ENCODE measurements at places on chromosomes 16 and 17.

DNA sequence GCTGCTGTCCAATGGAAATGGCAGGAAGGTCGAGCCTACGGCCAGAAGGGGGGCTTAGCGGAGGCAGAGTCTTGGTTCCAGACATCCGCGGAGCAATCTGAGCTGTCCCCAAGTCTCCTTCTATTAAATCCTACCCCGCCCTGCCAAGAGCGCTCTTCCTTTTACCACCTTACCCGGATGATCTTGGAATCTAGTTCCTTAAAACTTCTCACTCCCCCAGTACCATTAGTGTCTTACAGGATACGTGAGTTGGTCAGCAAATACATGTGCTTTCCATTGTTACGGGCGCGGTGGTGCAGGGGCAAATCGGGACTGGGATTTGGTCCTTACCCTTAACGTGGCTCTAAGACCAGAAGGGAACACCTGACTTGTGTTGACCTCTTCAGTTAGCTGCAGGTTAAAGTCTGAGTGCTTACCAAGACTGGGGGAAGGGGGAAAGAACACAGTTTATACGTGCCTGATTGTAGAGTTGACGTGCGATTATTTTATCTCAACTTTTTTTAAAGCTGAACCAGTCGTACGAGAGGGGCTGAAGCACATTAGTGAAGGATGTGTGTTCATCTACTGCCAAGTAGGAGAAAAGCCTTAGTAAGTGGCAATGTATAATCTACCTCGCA is 495 bp downstream of the TXNDC17 start:
- DNase-seq = no peak

DNA sequence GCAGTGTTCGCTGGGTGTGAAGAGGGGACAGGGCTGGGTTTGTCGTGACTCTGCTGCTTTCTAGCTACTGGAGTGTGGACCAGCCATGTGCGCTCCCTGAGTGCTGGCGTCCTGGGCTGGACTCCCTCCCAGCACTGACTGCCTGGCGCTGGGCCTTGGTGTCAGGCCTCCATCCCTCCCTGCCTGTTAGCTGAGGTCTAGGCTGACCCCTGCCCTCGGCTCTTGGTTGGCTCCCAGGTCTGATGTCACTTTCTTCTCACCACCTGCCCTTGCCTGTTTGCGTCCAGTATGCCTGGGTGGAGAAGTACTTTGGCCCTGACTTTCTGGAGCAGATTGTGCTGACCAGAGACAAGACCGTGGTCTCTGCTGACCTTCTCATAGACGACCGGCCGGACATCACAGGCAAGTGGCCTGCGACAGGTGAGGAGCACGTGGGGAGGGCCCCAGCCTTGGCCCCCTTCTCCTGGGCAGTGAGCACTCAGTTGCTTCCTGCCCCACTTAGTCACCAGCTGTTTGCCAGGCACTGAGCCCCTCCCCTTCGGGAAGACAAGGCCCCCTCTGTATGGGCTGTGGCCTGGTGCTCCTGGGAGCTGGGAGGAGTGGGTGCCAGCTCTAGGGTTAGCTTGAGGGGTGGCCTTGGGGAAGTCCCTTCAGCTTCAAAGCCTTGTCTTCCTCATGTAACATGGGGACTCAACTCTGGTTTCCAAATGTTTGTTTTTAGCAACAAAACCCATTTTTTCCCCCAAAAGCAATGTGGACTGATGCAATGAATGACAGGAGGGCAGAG is 41.5 kb downstream of the NT5M start:
- DNase-seq = no peak

DNA sequence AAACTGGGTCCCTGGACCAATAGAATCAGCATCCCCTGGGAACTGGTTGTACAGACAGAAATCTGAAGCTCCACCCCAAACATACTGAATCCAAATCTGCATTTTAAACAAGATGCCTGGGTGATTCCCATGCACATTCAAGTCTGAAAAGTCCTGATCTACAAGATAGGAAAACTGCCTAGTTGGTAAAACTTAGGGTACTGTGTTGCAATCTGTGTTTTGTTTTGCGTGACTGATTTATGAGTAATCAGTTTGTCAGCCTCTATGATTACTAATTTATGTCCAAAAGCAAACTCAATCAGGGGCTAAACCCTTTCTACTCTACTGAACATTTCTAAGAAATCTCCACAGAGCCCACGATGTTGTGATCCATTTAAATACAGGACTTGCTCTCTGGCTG is 103.8 kb downstream of the YPEL2 start:
- peak; percentile 84 for DNase-seq

DNA sequence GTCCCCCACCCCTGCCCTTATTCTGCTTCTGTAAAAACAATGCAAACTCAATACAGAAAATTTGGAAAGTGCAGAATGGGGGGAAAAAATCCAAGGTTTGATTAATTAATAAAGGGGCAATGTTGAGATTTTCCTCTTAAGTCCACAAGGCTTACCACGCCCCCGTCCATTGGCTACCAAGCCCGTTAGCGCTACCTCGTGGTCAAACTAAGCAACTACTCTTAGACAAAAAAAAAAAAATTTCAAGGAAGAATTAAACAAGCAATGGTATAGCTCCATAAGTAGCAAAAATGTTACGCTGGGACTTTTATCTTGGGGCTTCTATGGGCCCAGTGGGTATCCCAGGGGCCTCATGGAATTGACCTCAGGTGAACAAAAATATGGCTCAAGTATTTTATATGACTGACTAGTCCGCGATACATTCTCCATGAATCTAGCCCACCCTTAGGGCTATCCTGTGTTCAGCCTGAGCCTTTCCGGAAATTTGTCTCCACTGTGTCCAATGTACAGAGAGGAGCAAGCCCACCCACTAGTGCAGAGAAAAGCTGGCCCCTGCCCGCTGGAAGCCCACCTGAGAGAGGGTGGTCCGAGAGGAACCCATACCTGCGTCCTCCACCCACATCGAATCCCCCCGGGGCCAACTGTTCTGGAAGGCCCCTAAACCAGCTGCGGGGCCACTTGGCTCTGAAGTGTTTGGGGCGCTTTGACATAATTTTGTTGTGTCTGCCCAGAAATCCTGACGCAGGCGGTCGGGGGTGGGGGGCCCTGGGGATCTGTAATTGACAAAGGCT is 19.1 kb upstream of the TEX2 start:
- peak; percentile 89 for DNase-seq

DNA sequence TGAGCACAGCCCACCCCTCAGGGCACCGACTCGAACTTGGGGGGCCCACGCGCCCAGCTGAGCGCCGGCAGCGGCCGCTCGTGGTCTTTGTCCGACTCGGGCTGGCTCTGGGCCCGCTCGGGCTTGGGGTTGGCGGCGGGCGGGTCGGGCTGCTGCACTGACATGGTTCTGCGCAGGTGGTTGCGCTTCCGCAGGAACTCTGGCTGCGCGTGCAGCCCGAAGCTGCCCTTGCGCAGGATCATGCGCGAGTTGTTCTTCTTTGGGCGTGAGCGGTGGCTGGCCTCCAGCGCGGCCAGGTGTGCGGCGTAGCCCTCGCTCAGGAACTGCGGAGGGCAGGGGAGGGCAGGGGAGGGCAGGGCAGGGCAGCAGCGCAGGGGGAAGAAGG is 11.1 kb downstream of the PIMREG start:
- peak; percentile 35 for DNase-seq

GRCh38 chr16:11100239-11100750 is 155.7 kb downstream of the SOCS1 start:
- DNase-seq = peak; percentile 92
